ENCODE measurements at places on chromosomes 11 and 22. TPM values are rescaled to one million over a fixed set of nuclear protein-coding genes. Genes with fewer than 3 reads are reported as not detected.

TIMP3 gene
- polyA plus RNA-seq, result 157 TPM

- DNase-seq, result no peak
These were observed 28.9 kb upstream of the PARVB start for GRCh38 chr22:43995057-43995685.

RAD9A gene
- polyA plus RNA-seq, result 22.9 TPM

DNA sequence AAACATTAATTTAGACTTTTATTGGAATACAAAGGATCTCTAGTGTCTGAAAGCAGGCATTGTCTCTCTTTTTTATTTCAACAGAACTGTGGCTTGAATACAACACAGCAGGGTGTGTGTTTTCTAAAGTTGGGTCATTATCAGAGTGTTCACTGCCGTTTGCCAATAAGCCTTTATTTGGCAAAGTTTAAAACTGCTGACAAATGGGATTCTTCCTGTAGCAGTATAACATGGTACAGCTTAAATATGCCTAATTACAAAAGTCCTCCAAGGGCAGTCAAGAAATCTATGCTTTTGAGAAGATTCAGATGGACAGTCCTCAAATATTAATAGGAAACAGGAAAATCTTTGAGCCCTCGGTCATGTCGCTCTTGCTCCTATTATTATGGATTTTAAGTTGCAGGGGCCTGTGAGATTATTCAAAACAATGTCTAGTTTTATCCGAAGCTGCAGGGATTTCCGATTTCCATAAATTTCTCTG lies 199.9 kb downstream of the MAML2 start:
- DNase-seq, result no peak

DNA sequence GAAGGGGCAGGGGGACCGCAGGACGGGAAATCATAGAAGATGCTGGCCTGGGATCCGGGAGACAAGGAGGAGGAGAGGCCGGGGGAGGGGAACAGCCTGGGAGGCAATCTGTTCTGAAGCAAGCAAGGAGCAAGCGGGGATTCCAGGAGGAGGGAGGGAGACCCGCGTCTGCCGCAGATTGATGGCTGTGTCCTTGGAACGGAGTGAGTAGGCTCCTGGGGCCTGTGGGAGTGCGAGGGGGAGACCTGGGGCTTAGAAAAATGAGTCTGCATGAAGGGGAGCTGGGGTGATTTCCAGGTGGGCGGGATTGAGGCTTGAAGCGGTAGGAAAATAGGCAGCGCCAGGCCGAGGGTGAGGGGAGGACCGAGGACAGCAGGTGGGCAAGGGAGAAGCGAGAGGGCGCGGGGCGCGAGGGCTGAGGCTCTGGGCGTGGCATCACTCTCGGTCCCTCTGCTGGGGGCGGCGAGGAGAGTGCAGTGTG lies 1.6 kb upstream of the LRRC55 start:
- DNase-seq, result no peak

GRCh38 chr11:10415817-10416392 lies 39.2 kb upstream of the AMPD3 start:
- DNase-seq, result no peak

DNA sequence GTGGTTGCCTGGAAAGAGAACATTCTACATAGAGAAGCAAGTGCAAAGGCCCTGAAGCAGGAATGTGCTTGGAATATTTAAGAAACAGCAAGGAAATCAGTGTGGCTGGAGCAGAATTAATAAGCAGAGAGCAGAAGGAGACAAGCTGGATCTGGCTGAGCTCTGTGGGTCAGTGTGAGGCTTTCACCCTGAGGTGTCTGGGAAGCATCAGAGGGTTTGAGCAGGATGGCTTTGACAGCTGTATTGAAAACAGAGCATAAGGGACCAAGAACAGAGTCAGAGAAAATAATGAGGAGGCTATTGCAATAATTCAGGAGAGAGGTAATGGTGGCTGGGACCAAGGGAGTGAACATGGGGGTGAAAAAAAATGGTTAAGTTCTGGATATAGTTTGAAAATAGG lies 199.6 kb downstream of the NXPE2 start:
- no peak for DNase-seq

SSTR3 gene
- polyA plus RNA-seq, result 0.83 TPM

- no peak for DNase-seq
These were observed 160.0 kb downstream of the FCHSD2 start for GRCh38 chr11:72981971-72982685.

MYRF gene
- 20.9 TPM for polyA plus RNA-seq

CEP126 gene
- 3.7 TPM for polyA plus RNA-seq

DNA sequence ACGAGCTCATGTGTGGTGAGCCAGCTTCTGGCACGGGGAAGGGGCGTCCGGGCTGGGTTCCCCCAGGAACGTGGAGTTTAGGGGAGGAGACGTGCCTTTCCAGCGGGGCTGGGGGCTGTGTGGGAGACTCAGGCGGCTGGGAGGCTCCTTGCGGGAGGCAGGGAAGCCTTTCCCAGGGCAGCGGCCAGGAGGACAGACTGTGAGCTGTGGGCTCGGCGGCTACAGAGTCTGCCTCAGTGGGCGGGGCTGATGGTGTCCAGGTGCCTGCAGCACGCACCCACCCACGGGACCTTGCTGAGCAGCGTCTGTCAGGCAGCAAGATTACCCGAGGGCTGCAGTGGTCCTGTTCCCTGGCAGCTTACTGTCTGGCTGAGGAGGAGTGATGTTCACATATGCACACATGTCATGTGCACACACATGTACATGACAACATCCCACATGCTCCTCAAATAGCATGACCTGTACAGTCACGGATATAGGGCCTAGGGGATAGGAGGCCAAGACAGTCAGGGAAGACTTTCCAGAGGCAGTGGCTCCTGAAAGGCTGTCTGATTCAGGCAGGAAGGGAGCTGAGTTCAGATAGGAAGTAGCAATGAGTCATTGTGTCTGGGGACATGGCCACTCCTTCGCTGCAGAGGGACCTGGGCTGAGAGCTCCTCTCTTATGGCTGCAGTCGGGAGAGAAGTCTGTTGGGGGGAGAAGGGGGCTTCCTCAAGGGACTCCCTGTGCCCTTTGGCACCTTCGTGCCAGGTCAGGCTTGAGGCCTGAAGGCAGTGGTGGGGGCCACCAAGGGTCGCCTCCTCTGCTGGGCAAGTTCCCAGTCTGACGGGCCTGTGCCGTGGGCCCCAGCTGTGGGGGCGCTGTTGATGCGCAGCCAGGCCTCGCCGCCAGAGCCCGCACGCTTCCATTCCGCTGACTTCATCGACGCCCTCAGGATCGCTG lies 23.3 kb upstream of the PPP6R3 start:
- DNase-seq, result no peak

GRCh38 chr22:32446321-32446720 lies 17.9 kb downstream of the BPIFC start:
- no peak for DNase-seq

MS4A12 gene
- polyA plus RNA-seq, result not detected

RTN4RL2 gene
- 4.3 TPM for polyA plus RNA-seq

DNA sequence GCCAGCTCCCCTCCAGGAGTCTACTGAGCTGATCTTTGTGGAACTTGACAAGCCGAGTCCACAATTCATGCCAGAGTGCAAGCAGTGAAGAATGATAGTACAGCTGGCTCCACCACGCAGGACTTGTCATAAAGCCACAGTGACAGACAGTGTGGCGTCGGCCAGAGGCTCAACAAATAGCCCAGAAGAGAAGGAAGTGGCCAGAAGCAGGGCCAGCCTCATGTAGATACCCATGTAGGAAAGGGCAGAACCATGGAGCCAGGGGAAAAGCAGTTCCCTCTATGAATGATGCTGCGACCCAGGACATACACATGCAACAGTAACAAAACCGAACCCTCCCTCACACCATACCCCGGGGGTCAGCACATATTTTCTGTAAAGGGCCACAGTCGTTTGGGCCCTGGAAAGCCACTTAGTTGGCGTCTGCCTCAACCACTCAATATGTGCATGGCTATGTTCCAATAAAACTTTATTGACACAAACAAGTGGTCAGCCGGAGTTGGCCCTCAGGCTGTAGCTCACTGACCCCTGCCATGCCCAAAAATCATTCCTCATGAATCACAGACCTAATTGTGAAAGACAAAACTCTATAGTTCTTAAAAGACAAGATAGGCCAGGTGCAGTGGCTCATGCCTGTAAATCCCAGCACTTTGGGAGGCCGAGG lies 161.4 kb downstream of the BRD1 start:
- DNase-seq, result no peak

GRCh38 chr11:67006029-67006884 lies 16.7 kb upstream of the SYT12 start:
- DNase-seq, result no peak

C11orf86 gene
- polyA plus RNA-seq, result not detected

DNA sequence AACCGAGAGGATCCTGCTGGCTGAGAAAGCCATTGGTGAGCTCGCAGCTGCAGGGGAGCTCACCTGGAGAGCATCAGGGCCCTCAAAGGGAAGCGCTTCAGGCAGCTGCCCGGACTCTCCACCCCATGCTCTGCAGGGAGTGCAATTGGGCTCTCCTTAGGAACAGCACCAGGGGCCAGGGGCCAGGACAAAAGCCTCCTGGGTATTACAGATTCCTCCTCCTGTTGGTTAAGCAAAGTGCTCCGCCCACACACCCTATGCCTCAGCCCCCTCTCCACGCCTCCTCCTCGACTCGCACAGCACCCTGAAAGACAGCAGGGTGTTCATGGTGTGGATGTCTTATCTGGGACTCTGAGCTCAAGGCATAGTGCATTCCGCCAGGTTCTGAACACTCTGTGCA lies 139.9 kb downstream of the SHANK2 start:
- DNase-seq, result no peak

DNA sequence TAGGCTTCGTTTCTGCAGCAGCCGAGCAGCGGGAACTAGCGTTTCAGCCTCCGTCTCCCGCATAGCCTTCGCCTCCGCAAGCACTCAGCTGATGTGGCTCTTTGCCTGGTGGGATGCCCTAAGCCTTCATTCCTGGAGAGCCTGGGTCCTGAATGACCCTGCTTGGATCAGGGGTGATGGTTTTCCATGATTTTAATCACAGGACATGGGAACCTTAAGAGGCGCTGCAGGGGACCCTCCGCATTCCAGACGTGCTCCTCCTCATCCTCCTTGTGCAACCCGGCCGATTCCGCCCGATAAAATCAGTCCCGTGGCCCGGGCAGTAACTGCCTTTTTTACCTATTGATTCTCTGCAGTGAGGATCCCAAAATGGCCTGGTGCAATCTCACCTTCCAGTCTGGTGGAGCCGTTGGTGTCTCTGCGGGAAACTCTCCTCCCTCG lies 8.2 kb downstream of the C11orf21 start:
- no peak for DNase-seq
